ENCODE measurements at places on chromosomes 7 and 10.

GRCh38 chr7:21939858-21940372, 5.8 kb downstream of the CDCA7L start:
- DNase-seq = no peak

DNA sequence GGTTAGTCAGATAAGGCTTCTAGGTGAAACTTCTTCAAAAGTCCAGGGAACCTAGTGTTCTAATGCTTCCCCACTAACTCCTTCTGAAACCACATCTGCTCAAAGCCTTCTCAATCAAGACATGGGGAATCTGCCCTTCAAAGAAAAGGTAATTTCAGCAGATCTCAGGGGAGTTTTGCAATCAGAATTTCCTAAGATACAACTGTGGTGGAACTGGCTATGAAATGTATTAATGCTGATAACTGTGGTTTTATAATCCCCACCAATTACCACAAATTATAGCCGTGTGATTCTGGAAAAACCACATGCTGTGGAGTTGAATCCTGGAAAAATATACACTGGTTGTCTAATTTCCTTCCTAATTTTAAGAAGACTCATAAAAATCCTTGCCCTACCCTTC, 233.8 kb downstream of the SORCS1 start:
- DNase-seq = peak; percentile 25

DNA sequence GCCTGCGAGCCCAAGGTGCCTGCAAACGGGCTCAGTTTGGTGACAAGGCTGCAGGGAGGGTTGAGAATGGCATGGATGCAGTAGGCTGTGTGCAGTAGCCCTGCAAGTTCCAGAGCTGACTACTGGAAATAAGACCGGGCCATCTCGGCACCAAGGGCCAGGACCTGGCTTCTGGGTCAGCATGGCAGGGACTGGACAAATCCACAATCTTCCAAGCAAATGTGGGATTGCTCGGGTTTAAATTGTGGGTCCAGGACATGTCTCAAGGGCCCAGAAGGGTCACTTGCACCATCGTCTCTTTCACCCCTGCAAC, 78.0 kb downstream of the GPR26 start:
- DNase-seq = no peak

- DNase-seq = no peak
Observed at GRCh38 chr7:19410106-19410505, 264.9 kb upstream of the FERD3L start.

GRCh38 chr7:139681463-139681755, 96.4 kb downstream of the HIPK2 start:
- DNase-seq = no peak

GRCh38 chr10:30778769-30779168, 149.2 kb upstream of the LYZL2 start:
- no peak for DNase-seq

DNA sequence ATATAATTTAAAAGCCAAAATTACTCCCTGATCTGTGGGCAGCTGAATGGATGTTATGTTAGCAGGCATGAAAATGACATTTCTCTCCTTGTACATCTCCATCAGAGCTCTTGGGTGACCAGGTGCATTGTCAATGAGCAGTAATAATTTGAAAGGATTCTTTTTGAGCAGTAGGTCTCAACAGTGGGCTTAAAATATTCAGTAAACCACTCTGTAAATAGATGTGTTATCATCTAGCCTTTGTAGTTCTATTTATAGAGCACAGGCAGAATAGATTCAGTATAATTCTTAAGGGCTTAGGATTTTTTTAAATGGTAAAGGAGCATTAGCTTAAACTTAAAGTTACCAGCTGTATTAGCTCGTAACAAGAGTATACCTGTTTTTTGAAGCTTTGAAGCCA, 52.0 kb downstream of the MRPL32 start:
- no peak for DNase-seq

DNA sequence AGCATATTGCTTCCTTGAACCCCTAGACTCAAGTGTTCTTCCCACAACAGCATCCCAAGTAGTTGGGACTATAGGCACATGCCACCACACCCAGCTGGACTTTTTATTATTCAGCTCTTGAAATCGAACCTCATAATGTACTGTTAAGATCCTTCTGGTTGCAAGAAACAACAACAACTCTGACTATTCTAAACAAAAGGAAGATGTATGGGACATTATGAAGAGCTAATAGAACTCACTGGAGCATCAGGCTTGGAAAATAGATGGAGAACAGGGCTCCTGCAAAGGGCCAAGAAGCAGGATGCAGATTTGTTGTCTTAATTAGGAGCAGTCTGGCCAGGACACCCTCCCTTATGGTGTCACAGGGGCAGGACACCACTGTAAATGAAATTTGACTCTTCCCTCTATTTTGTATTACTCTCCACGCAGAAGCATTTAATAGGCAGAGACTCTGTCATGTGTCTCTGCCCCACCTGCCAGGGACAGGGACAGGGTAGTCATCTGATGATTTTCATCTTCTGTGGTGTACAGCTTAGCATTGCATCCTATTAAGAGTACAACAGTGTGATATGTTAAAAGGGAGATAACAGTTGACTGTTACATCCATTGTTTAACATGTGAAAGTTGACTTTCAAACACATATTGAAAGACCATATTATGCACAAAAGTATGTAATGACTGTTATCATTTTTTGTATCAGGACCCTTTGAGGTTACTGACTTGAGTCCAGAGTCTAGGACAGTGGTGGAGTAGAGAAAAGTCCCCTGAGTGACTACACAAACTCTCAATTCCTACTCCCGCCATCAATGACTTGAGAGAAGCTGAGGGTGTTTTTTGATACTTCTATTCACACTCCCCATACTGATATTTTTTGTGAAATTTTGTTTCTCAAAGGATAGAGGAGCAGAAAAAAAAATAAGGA, 157.3 kb downstream of the LRRC4 start:
- no peak for DNase-seq

GRCh38 chr7:6375348-6376101, 72.2 kb downstream of the DAGLB start:
- peak; percentile 28 for DNase-seq

GRCh38 chr7:139743967-139744767, 33.6 kb downstream of the HIPK2 start:
- DNase-seq = no peak

GRCh38 chr7:130189343-130189742, 15.9 kb downstream of the TMEM209 start:
- DNase-seq = no peak

DNA sequence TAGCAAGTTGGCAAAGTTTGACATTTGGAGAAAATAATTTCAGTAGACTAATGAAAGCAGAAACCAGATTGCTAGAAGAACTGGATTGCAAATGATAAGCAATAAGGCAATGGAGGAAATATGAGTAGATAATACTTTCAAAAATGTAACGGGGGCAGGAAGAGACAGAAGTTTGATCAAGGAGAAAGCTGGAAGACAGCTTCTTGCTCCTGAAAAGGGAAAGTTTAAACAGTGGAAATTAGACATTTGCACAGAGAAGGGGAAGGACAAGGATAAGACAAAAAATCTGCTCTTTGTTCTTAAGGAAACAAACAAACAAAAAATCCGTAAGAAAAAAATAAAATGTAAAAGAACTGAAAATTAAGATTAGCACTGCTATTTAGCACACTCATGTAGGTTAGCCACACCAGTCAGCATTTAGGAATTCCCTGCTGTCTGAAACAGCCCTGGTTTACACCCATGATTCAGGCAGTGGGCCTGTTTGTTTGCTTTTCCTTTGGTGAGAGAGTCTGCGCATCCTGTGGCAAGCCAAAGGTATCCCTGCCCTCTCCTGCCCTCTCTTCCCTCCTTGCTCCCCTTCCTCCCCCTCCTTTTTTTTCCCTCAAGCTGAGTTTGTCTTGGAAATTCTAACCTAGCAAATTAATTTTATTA, 104.3 kb upstream of the CAV2 start:
- DNase-seq = no peak

- DNase-seq = peak; percentile 51
Observed at GRCh38 chr10:97850446-97850845, 803 bp downstream of the GOLGA7B start.

GRCh38 chr10:24579448-24579847, 144.2 kb downstream of the ARHGAP21 start:
- no peak for DNase-seq

- peak; percentile 63 for DNase-seq
Observed at GRCh38 chr10:110212119-110213006, 5.0 kb downstream of the MXI1 start.

DNA sequence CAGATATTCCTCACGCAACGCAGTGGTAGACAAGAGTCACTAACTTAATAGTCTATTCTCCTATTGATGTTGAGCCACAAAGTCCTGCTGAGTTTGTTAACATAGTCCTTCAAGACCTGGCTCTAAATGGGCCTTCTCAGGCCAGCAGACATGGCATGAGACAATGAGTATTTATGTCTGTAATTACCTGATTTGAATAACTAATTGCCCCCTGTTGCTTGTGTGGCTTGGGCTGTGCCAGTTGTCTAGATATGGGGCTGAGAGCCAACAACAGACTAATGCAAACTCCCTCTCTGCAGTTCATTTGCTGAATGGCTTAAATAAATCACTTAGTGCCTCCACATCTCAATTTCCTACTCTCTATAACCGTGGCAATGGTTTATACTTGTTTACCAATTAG, 65.5 kb upstream of the VWC2 start:
- DNase-seq = no peak

GRCh38 chr7:28328146-28328545, 84.2 kb upstream of the CREB5 start:
- no peak for DNase-seq

DNA sequence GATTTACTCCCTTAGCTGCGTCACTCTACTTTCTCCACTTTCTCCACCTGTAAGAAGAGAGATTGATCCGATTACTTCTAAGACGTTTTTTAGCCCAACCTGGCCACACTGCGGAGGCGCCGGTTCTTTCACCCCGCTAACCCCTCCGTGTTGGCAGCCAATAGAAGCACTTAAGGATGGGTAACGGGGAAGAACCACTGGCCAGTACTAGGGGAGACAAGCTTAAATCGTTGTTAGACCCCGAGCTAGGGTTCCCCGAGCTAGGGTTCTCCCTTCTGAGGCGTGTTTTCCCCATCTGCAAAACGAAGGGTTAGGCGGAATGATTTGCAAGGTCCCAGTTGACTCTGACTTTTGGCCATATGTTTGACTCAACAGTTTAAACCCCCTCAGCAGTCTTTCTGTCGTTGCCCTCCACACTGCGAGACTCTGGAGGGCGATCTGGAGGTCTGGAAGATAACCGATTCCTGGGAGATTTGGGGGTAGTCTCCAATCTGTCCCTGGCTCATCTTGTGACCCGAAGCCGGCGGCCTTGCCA, 644 bp downstream of the UMAD1 start:
- no peak for DNase-seq

DNA sequence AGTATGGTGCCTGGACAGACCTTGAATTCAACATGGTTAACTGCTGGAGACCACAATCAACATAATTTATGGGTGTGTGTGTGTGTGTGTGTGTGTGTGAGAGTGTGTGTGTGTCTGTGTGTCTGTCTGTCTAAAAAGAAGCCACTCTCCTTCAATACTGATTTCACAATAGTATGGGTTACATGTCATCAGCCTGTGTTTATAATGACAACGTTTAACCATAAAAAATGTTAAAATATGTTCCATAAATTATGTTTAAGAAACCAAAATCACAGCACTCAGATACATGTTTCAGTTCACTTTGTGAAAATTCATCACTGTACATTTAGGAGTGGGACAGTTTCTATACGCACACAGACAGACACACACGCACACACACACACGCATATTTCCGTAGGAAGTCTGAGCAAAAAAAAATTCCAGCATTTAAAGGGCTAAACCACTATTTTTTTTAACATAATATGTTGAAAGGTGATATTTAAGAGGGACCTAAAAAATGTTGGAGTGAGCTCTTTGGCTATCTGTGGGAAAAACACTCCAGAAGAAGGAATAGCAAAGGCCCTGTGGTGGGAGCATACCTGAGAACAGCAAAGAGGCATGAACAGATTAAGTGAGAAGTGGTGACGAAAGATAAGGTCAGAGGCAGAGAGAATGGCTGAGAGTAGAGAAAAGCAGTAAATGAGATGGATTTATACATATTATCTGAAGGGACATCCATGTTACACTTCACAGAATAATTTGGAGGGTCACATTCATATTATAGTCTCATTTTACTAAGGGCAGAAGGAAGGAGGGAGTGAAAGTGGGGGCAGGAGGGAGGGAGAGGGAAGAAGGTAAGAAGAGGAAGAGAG, 10.9 kb downstream of the PDZD8 start:
- DNase-seq = peak; percentile 73

- no peak for DNase-seq
Observed at GRCh38 chr10:102283488-102283887, 38.2 kb downstream of the GBF1 start.

- peak; percentile 71 for DNase-seq
Observed at GRCh38 chr7:44887293-44887692, 2.0 kb upstream of the PURB start.

GRCh38 chr7:27161214-27161720, 4.1 kb downstream of the HOXA9 start:
- DNase-seq = peak; percentile 76

Measured in suppressor macrophage treated with lipopolysaccharide for 1 hour (primary cell).